Forelimb muscle (tissue), 1 donor: ENCODE measurements at places on chromosomes 2 and 18.

- no peak for DNase-seq
Observed at GRCh38 chr2:188119112-188119838, 172.4 kb upstream of the GULP1 start.

GRCh38 chr2:107281637-107282036, 395.7 kb upstream of the ST6GAL2 start:
- DNase-seq = no peak

- DNase-seq = no peak
Observed at GRCh38 chr18:6677086-6677485, 52.4 kb upstream of the ARHGAP28 start.

DNA sequence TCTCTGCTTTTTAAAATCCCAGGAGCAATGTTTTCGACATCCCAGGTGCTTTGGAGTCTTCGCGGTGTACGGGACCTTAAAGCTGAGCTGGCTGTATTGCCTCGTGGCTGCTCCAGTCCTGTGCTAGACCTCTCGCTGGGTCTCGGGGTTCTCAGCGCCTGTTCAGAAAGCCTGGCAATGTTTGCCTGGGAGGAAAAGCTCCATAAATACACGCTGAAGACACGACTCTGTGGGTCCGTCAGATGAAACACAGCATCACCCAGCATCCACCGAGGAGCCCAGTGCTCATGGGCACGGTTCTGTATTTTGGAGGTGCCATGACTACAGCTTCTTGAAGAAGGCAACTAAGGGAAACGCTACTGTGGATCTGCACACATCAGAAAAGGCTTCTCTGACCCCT, 21.6 kb downstream of the MBP start:
- no peak for DNase-seq

- DNase-seq = no peak
Observed at GRCh38 chr18:9422816-9423519, 52.3 kb upstream of the RALBP1 start.

- no peak for DNase-seq
Observed at GRCh38 chr2:70202236-70202806, 11.5 kb upstream of the C2orf42 start.

- no peak for DNase-seq
Observed at GRCh38 chr2:176585791-176586190, 316.5 kb downstream of the MTX2 start.

- DNase-seq = no peak
Observed at GRCh38 chr2:239179851-239180371, 220.9 kb downstream of the HDAC4 start.

- no peak for DNase-seq
Observed at GRCh38 chr2:60317034-60317386, 236.4 kb downstream of the BCL11A start.

GRCh38 chr2:39062320-39062719, 58.5 kb downstream of the SOS1 start:
- DNase-seq = no peak

DNA sequence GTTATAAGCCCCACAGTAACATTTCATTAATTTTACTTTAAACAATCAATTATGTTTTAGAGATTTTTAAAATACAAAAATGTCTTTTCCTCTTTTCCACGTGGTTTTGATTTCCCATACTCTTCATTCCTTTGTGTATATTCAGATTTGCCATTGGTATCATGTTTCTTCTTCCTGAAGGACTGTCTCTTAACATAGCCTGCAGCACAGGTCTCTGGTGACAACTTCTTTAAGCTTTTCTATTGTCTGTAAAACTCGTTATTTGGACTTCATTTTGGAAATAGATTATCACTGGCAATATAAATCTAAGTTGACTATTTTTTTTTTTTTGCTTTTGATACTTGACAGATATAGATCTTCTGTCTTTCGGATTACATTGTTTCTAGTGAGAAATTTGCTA, 115.2 kb upstream of the KLHL29 start:
- no peak for DNase-seq

DNA sequence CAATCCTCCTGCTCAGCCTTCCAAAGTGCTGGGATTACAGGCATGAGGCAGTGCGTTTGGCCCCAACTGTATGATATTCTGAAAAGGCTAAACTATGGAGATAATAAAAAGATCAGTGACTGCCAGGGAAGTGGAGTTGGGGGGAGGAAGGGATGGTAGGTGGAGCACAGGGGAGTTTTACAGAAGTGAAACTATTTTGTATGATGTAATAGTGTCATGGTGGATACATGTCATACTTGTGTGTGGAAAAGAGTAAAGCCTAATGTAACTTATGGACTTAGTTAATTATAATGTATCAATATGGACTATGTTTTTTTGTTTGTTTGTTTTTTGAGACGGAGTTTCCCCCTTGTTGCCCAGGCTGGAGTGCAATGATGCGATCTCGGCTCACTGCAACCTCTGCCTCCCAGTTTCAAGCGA, 2.9 kb upstream of the GGCX start:
- DNase-seq = no peak

DNA sequence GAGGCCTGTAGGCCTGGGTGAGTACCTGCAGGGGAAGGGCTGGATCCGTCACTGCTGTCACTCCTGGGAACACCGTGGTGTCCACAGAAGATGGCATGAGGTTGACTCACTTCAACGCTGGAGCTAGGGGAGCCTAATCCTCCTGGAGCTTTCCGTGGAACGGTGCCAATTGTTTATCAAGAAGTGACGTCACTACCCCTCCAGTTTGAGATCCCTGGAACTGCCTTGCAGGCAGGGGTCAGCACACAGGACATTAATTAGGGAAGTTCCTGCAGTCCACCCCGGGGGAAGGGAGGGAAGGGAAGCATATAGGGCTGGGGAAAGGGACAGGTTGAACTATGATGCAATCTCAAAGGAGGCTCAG, 408.6 kb downstream of the GALR1 start:
- no peak for DNase-seq

DNA sequence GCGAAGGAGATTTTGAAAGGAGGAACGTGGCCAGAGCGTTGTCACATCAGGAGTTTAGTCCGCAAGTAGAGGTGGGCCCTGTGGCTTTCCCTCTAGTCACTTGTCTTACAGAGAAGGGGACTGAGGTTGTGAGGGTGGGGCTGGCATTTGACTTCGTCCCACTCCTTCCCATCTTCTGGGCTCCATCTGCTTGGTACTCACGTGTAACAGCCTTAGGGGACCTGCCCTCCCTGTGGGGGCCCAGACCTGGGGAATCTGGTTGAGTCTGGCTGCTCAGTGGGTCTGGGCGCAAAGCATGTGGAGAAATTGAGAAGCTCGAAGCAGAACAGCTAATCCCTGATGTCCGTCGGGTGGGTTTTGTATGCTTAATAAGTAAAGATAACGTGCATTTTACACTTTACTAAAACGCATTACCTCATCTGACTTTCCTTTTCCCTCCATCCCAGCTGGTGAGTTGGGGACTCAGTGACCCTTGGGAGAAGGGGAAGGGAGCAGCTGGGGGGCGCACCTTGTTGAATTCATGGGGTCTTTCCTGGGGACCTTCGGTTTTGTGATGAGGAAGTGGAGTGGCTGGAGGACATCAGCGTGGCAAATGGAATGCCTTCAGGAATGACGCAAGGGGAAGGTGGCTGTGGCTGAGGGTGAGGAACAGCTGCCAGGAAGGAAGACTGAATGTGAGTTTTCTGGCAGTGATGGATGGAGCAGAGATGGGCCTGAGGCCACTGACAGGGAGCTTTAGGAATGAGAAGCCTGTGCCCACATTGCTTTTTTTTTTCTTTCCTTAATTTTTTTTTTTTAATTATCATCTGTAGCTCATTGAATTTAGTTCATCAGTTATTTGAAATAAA, 44.8 kb downstream of the ASAP2 start:
- no peak for DNase-seq

DNA sequence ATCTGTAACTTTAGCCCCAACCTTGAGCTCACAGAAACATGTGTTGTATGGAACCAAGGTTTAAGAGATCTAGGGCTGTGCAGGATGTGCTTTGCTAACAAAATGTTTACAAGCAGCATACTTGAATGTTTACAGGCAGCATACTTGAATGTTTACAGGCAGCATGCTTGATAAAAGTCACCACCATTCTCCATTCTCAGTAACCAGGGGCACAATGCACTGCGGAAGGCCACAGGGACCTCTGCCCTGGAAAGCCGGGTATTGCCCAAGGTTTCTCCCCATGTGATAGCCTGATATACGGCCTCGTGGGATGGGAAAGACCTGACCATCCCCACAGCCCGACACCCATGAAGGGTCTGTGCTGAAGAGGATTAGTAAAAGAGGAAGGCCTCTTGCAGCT, 52.4 kb downstream of the LONRF2 start:
- DNase-seq = no peak

DNA sequence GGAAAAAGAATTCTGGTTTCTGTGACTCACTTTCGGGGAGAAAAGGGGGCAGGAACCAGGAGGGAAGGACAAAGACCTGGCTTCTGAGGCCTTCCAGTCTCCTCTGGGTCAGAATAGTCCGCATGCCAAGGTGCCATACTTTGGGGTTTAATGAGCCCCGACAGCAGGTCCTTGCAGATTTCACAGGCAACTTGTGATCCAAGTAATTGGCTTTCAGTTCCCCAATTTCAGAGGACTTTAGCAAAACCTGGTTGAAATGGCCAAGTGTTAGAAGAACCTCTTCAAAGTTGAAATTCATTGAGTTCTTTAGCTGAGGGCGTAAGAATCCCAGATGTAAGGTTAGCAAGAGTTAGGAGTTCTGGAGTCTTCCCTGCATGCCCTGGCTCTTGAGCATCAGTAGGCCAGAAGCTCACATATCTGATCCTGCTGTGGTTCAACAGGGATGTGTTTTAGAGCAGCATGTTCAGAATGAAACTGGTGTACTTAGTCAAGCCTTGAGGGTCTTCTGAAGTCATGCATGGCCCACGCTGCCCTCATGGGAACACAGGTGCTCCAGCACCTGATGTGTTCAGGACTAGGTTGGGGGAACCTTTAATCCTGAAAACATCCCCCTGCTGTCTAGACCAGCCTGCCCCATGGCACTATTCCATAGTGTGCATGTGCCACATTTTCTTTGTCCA, 143.0 kb downstream of the NUP35 start:
- DNase-seq = no peak

DNA sequence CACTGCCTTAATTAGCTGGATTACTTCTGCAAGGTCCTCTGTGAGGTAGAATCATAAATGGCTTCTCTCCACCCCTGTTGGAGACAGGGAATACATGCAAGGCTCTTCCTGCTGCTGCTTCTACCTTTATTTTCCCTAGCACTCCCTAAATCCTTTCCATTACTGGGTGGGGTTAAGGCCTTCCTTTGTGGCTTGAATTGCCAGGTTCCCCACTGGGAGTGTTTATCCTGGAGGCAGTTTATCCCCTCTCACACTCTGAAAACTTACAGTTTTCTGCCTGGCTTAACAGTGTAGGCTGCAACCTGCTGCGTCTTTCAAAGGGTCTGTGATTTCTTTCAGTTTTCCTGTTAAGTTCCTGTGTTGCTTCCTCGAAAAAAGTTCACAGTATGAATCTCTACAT, 1062.3 kb upstream of the CRIM1 start:
- DNase-seq = no peak

DNA sequence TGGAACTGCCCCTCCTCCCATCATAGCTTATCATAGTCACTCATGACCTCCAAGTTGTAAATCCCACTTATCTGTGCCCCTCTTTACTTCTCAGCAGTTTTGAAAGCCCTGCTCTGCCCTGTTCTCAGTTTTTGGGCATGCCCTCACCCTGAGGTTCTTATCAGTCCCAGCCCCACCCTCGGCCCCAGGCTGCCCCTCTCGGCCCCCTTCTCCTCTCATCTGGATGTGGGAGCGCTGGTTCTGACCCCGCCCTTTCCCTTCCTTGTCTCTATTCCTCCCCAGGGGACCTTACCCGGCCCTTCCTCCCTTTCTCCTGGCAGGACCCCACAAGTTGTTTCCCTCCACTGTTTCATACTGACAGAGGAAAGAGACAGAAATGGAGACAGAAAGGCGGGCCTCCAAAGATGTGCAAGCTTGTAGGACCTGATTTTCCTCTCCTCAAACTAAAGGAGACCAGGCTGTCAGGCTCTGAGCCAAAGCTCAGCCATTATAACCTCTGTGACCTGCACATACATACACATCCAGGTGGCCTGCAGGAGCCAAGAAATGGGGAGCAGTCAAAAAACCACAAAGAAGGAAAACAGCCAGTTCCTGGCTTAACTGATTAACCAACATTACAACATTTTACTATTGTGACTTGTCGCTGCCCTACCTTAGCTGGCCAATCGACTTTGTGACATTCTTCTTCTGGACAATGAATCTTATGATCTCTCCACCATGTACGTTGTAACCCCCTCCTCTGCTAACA, 171.0 kb upstream of the HS6ST1 start:
- no peak for DNase-seq

DNA sequence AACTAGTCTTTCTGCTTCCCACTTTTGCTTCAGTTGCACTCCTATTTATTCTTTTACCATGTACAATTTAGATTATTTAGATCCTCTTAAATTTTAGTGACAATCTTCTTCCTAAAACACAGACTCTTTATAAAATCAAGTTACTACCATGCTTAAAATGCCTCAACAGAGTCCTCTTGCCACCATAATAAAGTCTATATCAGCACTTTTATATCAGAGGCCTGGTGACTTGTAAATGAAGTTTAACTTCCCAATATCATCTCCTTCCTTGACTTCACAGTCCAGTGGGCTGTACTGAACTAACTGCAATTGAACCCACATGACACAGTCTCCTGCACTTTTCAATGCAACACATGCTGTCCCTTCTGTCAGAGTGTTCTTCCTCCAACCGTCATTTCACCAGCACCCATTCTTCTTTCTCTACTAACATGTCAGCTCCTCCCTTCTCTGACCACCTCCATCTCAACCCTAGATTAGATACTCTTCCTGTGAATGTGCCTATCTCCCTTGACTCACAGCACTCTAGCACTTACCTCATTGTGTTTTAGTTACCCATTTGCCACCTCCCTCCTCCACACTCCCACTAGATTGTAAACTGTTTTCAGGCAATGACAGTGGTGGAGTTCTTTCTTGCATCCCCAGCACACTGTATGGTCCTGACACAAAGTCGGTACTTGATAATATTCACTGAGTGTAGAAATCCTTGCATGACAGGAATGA, 414.9 kb downstream of the SATB2 start:
- no peak for DNase-seq

DNA sequence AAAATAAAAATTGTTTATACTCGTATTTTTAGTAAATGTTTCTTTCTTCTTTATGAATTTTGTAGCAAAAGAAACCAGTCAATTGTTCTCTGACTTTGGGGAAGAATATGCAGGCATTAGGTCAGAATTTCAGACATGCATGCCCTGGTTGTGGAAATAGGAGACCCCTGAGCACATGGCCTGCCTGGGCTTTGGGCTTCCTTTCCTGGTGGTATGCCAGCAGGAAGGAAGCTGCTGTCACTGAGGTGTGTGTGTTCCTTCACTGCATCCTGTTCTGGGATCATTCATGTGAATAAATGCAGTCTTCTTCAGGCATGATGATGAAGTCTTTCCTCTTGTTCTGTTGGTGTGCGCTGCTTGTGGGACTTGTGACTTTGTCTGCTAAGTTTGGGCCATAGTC, 920.2 kb upstream of the VRK2 start:
- no peak for DNase-seq
